ENCODE measurements at places on chromosomes 2 and 18.

DNA sequence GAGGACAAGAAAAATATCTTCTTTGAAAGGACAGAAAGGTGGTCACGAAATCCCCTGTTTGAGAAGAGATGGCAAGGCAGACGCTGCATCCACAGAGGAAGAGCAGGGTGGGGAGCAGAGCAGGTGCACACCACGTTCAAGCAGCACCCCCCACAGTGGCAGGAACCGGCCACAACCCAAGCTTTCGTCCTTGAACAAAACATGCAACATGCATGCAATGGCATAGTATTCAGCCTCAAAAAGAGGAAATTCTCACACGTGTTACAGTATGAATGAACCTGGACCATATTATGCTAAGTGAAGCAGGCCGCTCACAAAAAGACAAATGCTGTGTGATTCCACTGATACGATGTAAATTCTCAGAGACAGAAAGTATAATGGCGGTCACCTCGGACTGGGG is 51.4 kb downstream of the CMPK2 start:
- no peak for DNase-seq

GRCh38 chr2:45083175-45083574 is 73.9 kb upstream of the SIX2 start:
- DNase-seq = no peak

DNA sequence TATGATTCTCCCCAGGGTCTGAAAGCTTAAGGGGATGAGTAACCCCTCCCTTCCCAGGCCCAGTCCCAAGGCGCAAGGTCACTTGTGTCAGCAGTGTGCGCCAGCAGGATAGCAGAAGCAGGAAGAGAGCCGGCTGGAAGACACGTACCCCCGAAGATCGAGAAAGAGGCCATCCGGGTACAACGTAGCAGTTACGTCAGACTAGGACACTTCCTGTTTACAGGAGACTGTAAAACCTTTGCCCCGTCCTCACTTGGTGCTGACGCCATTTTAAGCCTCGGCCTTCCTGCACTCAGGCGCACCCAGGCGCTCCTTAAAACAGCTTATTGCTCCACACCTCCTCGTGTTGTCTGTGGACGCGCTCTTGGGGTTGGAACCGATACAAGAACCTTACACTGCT is 6.5 kb downstream of the CRYGB start:
- no peak for DNase-seq

GRCh38 chr2:16281451-16282335 is 341.3 kb downstream of the MYCN start:
- DNase-seq = no peak

- no peak for DNase-seq
Observed at GRCh38 chr2:186980117-186980442, 131.1 kb upstream of the ZSWIM2 start.

DNA sequence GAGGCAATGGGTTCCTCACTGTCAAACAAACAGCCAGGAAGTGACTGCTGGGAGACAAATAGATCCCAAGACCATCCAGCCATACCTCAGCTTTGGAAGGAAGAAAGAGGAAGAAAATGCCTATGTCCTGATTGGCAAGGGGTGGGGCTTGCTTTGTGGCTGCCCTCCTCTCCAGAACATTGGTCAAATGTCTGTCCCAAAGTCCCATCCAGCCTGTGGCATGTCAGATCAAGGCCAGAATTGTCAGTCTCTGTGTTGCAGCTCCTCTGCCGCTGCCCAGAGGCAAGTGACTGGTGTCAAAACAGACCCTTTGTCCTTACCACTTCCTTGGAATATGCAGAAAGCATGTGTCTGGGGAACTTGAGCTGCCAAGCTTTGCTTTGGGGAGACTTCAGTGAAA is 63.0 kb upstream of the SMAD2 start:
- DNase-seq = no peak

- DNase-seq = no peak
Observed at GRCh38 chr2:35495182-35495581, 860.4 kb upstream of the CRIM1 start.

- no peak for DNase-seq
Observed at GRCh38 chr2:171579481-171579880, 57.2 kb downstream of the CYBRD1 start.

DNA sequence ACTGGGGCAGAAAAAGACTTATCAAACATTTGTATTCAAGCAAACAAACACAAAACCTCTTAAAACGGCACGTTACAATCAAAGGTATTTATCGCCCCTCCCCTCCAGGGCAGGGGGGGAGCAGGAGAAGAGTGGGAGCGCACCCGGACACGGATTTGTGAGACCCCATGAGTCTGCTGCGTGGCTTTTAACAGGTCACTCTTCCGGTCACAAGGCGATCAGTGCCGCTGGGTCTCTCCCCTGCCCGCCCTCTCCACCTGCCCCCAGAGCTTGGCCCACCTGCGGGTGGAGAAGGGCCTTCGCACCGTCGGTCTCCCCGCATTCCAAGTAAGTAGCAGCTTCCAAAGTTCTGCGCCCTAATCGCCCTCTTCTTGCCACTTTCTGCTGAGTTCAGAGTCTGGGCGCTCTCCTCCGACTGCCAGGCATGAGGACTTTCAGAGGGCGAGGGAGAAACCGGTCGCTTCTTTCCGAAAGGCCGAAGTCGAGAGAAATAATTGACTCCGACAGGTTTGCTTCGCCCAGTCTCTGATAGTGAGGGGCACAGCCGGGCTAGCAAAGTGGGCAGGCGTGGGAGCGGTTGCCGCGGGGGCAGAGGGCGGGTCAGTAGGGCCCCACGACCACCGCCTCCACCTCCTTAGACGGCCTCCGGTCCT is 800 bp downstream of the RPRM start:
- no peak for DNase-seq

GRCh38 chr2:236665101-236665500 is 95.5 kb downstream of the ACKR3 start:
- no peak for DNase-seq

- DNase-seq = no peak
Observed at GRCh38 chr2:109341355-109342255, 212.6 kb downstream of the SH3RF3 start.

All from esophagus squamous epithelium (tissue), 5 donors.